ENCODE measurements at places on chromosomes 1 and 21.
A peak's percentile ranks its signal among the peaks of the same experiment; 100 is the strongest.

DNA sequence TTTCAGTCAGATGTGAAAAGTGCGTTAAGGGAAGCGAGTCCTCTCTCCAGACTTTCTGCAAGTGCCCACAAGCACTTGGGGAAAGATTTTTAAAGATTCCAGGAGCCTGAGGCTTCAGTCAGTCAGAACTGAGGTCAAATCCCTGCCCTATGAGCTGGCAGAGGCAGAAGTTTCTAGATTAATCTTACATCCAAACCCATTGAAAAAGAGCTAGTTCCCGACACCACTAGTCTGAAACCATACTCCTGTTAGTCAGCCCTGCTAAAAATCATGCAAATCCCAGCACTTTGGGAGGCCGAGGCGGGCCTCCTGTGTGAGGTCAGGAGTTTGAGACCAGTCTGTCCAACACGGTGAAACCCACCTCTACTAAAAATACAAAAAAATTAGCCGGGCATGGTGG is 21.0 kb downstream of the RSPH1 start:
- DNase-seq: no peak

GRCh38 chr1:192476802-192477298 is 98.7 kb upstream of the RGS1 start:
- no peak for DNase-seq

DNA sequence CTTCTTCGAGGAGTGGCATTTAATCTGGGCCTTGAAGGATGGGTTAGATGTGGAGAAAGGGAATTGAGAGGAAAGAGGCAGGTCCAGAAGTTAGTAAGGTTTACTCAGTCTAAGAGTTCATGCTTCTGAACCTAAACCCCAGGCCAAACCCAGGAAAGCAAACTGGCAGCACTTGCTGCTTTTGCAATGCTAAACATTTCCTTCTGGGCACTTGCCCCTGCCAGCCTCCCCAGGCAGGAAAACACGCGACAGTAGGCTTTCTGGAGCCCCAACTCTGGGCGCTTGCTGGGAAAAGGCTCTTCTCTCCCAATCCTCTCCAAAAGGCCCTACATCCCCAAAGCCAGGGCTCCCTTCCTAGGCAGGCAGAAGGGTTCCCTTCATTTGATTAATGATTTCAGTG is 2.5 kb downstream of the OLFML2B start:
- DNase-seq: no peak

GRCh38 chr1:39754026-39754570 is 15.4 kb downstream of the PPIE start:
- no peak for DNase-seq

DNA sequence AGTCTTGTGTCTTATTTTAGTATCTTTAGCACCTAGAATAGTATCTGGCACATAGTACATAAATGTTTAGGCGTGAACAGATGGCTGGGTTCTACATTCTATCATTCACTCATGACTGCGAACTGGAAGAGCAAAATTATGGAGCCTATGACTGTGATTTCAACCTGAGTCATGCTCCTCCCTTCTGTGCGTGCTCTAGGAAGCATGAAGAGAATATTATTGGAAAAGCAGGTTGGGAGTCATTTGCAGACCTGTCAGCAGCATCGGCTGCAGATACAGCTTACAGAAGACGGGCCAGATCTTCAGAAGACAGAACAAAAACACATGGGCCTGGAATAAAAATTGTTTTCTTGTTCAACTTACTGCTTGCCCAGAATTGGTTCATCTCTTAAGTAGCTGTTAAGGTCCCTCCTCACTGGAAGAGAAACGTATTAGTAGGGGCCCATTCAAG is 344.0 kb upstream of the USP24 start:
- DNase-seq: no peak

DNA sequence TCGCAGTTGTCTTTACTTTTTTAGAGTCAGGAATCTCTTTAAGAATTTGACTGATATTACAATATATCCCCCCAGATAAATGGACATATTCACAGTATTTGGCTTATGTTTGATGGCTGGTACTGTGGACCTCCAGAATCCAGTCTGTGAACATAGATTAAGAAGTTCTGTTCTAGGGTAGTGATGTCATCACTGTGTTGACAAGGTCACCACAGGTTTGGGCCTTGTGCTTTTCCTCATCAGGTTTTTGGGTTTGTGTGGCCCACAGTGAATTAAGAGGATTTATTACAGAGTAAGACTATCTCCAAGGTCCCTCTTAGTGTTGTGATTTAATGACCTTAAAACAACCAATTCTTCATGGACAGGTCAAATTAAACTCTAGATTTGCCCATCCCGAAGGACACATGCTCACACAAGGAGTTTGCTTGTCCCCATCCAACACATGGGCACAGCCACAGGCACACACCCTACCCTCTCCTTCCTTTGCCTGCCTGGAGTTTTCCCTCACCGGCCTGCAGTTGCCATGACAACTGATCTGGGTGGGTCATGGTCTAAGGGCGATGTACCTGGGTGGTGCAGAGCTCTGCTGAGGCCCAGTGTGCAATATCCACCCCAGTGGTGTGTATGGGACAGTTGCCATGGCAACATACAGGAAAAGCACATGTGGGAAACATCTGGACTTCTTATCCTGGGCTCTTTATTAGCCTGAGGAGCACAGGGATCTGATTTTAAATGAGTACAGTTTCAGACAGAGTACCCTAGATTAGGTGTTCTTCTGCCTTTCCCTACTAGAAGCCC is 98.6 kb downstream of the NAV1 start:
- no peak for DNase-seq

DNA sequence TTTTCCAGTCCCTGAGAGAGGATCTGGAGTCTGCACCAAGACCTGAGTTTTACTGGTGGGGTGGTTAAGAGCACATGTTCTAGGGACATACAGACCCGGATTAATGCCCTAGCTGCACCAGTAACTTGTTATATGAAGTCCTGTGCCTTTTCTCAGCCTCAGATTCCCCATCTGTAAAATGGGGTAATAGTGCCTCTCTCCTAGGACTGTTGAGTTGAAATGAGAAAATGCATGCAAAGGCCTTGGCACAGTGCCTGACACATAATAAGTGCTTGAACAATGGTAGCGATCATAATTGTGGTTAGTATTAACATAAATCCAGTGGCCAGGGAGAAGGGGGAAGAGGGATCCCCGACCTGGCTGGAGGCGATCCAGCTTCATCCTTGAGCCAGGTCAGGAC is 12.3 kb downstream of the AHDC1 start:
- DNase-seq: no peak

DNA sequence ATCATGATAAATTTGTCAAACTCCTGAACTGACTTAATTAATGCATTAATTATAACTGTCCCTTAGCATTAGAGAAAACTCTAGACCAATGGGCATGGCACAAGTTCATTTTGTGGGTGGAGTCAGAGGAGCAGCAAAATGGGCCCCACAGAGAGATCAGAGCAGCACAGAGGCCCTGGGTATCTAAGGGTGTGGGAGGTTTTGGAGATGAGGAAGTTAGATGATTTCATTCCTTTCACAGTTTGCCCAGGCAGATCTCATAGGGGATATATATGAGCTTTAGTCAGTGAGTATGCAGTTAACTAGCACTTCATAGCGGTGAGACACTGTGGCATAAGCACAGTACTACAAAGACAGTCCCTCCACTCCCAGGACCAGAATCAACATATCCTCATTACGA is 117.3 kb downstream of the MAB21L3 start:
- no peak for DNase-seq

- no peak for DNase-seq
Measured at GRCh38 chr1:147771226-147772125, 11.1 kb upstream of the GJA5 start.

- no peak for DNase-seq
Measured at GRCh38 chr1:220841293-220841692, 38.0 kb upstream of the HLX start.

GRCh38 chr1:98653123-98653522 is 8.4 kb upstream of the SNX7 start:
- DNase-seq: no peak

- no peak for DNase-seq
Measured at GRCh38 chr1:39646232-39647081, 7.0 kb upstream of the HEYL start.

GRCh38 chr1:201713086-201713810 is 115.7 kb upstream of the IPO9 start:
- no peak for DNase-seq

DNA sequence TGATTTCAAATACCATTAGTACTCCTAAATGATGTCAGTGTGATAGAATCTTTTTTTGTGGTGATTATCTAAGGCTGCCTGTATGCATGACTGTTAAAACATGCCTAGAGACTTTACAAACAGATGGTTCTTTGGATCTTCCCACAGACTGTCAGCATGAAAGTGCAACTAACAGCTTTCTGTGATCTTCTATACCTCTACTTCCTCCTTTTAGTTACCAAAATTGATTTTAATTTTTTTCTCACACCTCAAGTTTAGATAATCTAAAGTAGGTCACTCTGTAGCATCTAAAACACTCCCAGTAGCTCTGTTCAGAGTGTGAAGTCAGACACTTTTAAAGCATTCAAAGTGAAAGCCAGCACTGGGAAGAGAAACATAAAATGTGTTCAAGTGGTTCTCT is 534.5 kb downstream of the PTPRC start:
- DNase-seq: no peak

DNA sequence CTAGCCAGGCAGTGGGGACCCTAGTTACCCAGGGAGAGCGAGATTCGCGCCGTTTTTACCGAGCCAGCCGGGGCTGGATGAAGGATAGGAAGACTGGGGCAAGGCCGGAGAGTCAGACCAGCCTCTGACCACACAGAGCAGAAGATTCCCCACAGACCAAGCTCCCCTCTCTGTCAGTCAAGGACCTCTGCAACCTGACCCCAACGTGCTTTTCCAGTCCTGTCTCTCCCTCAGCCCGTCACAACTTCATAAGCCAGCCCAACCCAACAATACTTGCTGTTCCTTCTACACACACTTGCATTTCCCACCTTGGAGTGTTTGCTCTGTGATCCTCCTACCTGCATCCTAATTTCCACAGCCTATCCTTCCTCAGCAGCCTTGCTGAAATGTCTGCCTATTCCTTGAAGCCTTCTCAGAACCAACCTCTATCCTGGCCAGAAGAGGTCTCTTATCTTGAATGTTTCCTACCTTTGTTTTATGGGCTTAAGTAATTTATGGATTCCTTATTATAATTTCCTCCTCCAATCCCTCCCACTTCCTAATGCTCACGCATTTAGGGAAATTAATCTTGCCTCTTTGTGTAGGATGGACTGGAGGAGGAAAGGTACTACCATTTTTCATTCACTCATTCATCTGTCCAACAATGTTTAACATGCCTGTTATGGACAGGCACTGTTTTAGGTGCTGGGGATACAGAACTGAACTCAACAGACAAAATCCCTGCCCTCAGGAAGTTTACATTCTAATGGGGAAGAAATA is at the start of gene GSTM3:
GSTM3 (minus strand) TSS at position 424 of the 759 bp plus-strand sequence. CDS start 751 bp downstream, outside the sequence.
- DNase-seq: no peak

GRCh38 chr1:9292361-9293240 is at the start of gene SPSB1:
Gene SPSB1, plus strand, starts transcription at chr1:9292894. Its CDS starts 62,998 bp downstream, at chr1:9355892.
- DNase-seq: peak; percentile 62

- no peak for DNase-seq
Measured at GRCh38 chr1:229059671-229060539, 211.0 kb upstream of the RAB4A start.

- DNase-seq: no peak
Measured at GRCh38 chr1:41419584-41420295, 58.5 kb downstream of the FOXO6 start.

DNA sequence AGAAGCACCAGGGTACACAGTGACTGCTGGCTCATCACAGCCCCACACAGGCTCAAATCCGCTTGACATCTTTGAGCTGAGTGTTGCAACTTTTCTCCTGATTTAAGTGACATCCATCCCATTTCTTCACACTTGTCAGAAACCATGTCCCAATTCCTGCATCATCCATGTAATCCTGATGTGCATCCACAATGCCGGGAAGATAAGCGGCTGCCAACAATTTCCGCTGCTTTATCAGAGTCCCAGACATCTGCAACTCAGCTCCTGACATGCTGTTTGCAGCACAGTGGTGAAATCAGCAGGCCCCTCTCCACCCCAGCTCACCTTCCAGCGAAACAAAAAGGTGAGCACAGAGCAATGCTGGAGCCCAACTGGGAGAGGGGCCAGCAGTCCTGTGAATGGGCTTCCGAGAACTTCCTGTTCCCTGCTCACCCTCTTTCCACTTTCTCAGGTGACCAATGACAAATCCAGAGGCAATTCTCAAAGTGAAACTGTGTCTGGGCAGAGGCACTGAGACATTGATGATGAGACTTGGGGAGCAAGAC is 581.0 kb downstream of the AJAP1 start:
- DNase-seq: no peak

- peak; percentile 67 for DNase-seq
Measured at GRCh38 chr1:66788231-66788939, 12.7 kb downstream of the INSL5 start.

- DNase-seq: no peak
Measured at GRCh38 chr1:51063121-51063520, 38.9 kb upstream of the C1orf185 start.

- no peak for DNase-seq
Measured at GRCh38 chr1:46277658-46278373, 25.6 kb downstream of the LRRC41 start.

DNA sequence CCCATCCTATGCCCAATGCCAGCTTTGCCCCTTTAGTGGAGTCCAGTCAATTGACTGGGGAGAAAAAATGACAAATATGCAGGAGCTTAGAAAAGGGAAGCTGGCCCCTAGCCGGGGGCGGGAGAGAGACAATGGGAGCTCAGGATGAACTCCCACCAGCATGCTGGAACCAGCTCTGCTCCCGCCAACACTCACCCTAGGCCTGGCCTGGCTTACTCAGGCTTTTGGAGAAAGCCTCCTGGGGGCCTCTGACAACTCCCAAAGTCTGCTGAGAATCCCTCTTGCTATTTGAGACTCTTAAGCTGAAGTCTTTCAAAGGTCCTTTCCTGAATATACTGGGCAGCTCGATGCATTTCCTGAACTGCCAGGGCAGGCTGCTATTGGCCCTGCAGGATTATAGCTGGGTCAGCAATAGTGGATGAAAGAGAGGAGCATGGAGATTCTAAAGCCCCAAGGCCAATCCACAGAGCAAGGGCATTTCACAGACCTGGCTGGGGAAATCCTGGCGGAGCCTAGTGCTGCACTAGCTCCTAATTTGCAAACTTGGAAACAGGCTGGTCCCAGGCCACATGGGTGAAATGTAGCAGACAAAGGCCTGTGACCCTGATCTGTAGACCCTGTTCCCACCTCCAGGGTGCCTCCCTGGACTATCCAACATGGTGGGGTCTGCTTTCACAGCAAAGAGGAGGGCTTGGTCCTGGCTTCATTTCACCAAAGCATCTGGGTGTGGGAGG is 35.7 kb upstream of the CLSTN1 start:
- DNase-seq: no peak

- DNase-seq: no peak
Measured at GRCh38 chr1:36062315-36062714, 21.6 kb upstream of the TEKT2 start.

GRCh38 chr1:193626695-193627094 is 440.3 kb upstream of the B3GALT2 start:
- no peak for DNase-seq

Measured in activated CD4-positive, alpha-beta T cell treated with anti-CD3 and anti-CD28 coated beads for 4 hours (primary cell).